ENCODE measurements at places on chromosomes 7 and 10.

DNA sequence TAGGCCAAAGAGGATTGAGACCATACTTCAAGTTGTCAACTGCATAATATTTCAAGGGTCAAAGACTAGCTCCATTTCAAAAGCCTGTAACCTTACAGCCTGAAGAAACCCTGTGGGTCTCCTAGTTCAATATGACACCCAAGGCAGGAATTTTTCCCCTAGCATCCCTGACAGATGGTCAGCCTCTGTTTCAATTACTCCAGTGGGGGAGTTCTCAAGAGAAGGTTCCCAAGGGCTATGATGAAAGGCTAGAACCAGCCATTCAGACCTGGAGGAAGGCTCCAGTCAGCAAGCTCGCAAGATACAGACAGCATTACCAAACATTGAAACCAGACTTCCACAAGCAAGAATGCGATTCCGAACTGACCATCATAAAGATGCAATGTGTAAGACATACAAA is 1.6 kb downstream of the HTR7 start:
- DNase-seq, result no peak

- no peak for DNase-seq
Observed at GRCh38 chr7:73983437-73984164, 44.4 kb upstream of the ELN start.

GRCh38 chr10:113397047-113397446 is 155.8 kb upstream of the HABP2 start:
- no peak for DNase-seq

- no peak for DNase-seq
Observed at GRCh38 chr7:140723006-140723405, 26.5 kb downstream of the NDUFB2 start.

- DNase-seq, result no peak
Observed at GRCh38 chr7:142152076-142152475, 40.6 kb downstream of the MGAM2 start.

DNA sequence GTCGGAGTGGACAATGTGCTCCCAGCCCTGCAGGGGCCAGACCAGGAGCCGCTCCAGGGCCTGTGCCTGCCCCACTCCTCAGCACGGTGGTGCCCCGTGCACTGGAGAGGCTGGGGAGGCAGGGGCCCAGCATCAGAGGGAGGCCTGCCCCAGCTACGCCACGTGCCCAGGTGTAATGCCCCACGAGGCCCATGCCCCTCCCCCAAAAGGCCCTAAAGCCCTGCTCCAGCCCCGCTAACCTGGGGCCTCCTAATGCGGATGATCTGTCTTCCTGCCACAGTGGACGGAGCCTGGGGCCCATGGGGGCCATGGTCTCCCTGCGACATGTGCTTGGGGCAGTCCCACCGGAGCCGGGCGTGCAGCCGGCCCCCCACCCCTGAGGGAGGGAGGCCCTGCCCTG is 23.7 kb upstream of the ZNF862 start:
- no peak for DNase-seq

DNA sequence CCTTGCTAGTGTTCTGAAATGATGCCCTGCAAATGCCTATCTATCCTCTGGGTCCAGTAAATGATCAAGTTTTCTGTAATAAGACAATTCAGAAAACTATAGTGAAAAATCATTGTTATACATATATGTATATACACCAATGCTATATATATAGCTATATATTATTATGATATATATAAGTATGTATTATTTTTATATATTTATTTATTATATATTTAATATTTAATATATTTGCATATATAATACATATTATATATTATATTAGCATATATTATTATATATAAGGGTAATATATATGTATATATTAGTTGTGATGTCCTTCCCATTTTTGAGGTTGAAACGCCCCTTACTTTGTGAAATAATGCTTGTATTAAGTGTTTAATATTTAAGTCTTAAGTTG is 181.4 kb upstream of the CACNA2D1 start:
- no peak for DNase-seq

- DNase-seq, result no peak
Observed at GRCh38 chr10:50417486-50417885, 166.2 kb upstream of the ASAH2 start.

DNA sequence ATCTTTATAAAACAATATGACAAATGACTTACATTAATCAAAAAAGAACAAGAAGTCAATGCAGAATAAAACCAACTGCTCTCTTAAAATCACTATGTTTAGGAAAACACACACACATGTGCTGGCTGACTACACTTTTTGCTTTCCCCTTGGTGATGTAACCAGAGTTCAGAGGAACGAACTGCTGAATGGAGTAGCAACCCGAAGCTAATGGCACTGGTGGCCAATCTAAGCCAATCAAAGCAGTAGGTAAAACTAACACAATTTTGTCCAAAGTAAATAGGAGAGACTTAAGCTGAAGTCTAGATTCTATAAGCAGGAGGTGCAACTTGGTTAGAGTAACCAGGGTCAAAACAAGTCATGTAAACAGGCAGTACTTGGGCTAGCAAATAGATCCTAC is 33.2 kb upstream of the CUBN start:
- DNase-seq, result no peak

GRCh38 chr7:120837599-120837998 is 20.3 kb downstream of the TSPAN12 start:
- no peak for DNase-seq

- DNase-seq, result no peak
Observed at GRCh38 chr7:10343108-10343507, 630.6 kb upstream of the PHF14 start.

DNA sequence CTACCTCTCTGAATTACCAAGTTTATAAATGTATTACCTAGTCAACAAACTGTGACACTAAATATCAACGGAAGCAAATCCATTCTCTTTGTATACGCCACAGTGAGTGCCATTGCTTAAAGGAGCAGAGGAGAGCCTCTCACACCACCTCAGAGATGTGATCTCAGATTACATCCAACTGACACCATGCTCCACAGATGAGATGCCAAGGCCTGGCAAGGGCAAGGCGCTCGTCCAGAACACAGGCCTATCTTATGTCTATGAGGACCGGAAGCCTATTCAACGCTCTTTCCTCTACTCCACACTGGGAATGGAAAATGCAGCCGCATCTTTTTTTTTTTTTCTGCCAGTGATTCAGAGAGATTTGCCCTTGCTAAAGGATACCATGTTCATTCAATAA is 11.4 kb downstream of the PDIA4 start:
- no peak for DNase-seq

DNA sequence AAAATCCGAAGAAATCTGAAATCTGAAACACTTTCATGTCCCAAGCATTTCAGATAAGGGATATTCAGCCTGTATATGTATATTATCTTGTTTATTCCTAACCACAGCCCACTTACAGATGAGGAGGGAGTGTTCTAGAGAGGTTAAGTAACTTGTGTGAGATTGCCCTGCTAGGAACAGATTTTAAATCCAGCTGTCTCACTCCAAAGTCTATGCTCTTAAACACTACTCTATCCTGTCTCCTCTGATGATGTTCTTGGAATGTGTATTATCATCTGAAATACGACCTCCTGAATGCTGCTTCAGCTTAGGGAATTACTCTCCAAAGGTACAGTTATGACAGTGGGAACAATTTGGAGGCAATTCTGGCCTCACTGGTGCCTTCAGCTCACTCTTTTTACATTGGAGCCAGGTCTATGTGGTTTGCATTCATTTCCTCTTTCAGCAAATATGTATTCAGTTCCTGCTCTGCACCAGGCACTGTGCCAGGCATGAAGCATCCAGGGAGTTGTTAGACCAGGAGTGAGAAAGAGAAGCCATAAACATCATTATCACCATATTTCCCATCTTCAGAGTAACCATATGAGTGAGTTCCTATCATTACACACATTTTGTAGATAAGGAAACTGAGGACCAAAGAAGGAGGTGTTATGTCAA is 70.2 kb downstream of the NOC3L start:
- DNase-seq, result no peak

DNA sequence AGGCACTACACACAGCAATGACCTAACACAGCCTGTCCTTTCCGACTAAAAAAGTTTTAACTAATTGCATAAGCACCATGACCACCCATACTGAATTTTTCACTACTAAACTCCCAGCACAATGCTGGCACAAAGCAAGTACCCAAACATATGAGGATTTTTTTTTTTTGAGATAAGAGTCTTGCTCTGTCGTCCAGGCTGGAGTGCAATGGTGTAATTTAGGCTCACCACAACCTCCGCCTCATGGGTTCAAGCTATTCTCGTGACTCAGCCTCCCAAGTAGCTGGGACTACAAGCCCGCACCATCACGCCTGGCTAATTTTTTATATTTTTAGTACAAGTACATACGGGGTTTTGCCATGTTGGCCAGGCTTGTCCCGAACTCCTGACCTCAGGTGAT is 5.1 kb downstream of the UBE2H start:
- no peak for DNase-seq

- no peak for DNase-seq
Observed at GRCh38 chr10:58239561-58240169, 28.0 kb downstream of the IPMK start.

DNA sequence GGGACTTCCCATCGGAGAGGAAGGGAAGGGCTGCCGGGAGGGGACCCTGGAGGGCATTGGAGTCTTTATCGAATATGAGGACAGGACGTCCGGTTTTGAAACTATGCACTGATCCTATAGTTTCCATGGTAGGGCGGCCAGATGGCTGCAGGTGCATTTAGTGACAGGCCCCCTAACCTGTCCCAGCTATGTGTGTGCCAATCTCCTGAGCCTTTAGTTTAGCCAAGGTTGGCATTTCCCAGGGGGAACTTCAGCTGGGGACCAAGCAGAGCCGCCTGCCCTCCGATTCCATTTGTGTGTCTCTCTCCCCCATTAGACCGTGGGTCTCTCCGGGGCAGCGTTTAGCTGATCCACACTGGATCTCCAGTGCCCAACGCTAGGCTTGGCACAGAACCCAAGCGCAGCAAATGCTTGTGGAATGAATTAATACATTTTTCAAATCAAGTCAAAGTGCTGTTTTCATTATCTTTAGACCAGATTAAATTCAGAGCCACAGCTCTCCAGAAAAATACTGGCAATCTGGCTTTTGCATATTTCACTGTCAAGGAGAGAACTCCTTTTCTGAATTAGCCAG is 19.9 kb downstream of the TMEM270 start:
- no peak for DNase-seq

GRCh38 chr10:69892406-69892805 is 90.7 kb downstream of the COL13A1 start:
- DNase-seq, result no peak

DNA sequence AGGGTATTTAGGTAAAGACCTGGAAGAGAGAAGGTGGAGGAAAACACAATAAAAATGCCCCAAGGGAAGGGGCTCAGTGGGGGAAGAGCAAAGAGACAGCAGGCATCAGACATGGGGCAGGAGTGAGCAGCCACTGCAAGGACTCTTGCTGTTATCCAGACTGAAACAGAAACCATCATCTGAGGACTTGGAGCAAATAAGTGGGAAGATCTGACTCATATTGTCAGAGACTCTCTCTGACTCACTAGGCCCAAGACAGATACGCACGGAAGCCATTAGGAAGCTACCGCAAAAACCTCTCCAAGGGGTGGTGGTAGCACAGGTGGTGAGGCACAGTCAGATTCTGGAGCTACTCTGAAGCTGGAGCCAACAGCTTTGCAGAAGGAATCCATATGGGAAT is 110.7 kb downstream of the RNF32 start:
- DNase-seq, result no peak

DNA sequence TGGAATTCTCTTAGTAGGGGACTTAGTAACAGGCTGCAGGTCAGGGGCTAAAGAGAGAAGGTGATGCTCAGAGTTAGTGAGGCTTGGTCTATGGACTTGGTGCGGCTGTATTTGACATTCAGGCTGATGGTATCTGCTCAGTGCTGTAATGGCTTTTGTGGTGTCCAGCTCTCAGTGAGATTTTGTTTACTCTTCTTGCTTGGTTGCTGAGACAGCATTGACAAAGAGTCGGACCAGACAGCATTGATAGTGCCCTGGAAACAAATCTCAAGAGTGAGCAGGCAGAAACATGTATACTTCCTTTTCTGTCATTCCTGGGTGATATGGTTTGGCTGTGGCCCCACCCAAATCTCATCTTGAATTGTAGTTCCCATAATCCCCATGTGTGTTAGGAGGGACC is 202.0 kb downstream of the STK31 start:
- no peak for DNase-seq

DNA sequence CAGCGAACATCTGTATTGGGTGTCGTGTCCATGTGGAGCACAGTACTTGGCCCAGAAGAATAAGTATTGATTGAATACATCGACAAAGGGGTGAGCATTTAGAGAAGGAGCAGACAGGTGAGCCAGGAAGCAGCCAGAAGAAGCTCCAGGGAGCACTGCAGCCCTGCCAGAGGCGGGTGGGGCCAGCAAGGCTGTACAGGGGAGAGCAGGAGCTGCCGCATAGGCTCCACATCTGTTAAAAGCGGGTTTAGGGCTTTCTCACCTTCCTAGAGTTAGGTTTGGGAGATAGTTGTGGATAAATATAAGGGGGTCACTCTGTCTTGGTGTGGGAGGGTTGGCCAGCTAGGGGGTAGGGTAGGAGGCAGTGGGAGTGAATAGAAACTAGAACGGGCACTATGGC is 1.3 kb upstream of the CPA1 start:
- no peak for DNase-seq

DNA sequence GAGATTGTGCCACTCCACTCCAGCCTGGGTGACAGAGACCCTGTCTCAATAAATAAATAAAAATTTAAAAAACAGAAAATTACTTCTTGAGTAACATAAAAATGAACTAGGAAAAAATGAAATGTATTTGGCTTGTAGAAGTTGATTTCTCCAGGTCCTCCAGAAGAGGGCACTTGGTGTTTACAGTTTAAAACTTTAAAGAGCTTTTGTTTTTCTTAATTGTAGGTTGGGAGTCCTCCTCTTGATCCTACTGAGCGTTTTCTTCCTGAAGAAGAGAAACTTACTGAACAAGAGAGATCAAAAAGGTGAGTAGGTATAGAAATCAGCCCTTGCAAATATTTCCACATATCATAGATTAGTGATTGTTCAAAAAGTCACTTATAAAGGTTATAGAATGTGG is 16.2 kb downstream of the KIFBP start:
- DNase-seq, result no peak

DNA sequence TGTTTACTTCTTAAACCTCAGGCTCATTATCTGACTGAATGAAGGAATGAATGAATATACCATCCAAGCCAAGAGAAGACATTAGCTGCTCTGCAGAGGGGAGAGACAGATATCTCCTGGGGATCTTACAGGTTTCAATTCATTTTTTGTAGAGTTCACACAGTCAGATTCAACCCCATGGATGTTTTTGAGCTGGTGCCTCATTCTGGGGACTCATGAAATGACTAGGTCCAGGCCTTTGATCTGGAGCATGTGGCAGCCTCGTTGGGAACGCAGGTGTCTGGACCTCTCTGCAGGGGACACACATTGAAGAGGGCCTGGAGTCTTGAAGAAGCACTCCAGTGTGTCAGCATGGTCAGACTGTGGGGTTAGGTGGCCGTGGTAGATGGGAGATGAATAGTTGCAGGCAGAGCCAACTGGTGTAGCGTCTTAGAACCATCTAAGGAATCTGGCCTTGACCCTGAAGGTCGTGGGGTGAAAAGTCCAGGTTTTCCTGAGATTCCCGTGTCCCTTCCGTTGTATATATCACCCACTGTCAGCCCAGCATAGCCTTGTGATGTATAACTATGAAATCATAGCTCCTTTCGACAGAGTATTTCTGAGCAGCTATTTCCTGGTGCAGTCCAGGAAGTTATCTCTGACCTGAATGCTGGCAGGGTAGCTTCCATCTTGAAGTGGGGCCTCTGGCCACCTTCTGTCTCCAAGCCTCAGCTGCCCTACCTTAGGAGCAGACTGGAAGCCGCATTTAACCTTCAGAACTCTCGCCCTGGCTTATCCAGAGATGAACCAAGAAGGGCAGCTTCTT is 22.3 kb downstream of the BTBD16 start:
- DNase-seq, result no peak

GRCh38 chr7:1529383-1530116 is 952 bp upstream of the MAFK start:
- no peak for DNase-seq
